ENCODE measurements at places on chromosomes 5 and 9.

- DNase-seq = no peak
These were observed 34.4 kb downstream of the KIF2A start for GRCh38 chr5:62340392-62340791.

DNA sequence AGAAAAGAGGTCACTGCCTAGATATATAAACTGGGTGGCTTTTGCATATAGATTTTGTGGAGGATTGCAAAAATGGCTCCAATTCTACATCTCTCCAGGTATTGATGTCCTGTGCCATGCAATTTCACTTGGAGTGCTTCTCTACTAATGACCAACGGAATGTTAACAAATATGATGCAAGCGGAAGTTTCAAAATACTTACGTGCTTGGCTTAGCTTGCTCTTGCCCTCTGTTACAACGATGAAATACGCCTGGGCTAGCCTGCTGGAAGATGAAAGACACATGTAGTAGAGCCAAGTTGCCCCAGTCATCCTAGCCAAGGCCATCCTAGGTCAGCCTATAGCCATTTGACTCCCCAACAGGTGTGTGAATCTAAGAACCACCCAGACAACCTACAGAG, 3.6 kb upstream of the POC5 start:
- no peak for DNase-seq

- DNase-seq = no peak
These were observed 27.3 kb upstream of the DAP start for GRCh38 chr5:10788358-10788757.

GRCh38 chr5:167820101-167820990, 471.1 kb upstream of the WWC1 start:
- no peak for DNase-seq

- DNase-seq = no peak
These were observed 183.3 kb downstream of the SEMA5A start for GRCh38 chr5:9362600-9362999.

GRCh38 chr5:107487056-107487542, 183.6 kb downstream of the EFNA5 start:
- DNase-seq = no peak

DNA sequence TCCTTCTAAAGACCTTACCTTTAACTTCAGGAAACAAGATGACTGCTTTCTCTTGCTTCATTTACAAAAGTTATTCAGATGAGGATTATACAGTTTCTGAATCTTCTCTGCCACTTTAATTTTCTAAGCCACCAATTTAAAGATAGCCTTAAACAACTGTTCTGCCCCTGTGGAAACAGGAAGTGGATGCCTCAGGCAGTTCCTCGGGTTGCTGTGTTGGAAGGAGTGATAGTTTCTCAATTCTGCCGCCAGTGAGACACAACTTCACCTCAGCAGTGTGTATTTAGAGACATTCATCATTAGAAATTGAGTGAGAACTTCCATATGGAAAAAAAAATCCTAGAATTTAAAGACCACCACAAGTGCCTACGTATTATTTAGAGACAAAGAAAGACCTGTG, 475.1 kb upstream of the WWC1 start:
- no peak for DNase-seq

GRCh38 chr5:51679286-51679685, 296.0 kb downstream of the ISL1 start:
- no peak for DNase-seq

DNA sequence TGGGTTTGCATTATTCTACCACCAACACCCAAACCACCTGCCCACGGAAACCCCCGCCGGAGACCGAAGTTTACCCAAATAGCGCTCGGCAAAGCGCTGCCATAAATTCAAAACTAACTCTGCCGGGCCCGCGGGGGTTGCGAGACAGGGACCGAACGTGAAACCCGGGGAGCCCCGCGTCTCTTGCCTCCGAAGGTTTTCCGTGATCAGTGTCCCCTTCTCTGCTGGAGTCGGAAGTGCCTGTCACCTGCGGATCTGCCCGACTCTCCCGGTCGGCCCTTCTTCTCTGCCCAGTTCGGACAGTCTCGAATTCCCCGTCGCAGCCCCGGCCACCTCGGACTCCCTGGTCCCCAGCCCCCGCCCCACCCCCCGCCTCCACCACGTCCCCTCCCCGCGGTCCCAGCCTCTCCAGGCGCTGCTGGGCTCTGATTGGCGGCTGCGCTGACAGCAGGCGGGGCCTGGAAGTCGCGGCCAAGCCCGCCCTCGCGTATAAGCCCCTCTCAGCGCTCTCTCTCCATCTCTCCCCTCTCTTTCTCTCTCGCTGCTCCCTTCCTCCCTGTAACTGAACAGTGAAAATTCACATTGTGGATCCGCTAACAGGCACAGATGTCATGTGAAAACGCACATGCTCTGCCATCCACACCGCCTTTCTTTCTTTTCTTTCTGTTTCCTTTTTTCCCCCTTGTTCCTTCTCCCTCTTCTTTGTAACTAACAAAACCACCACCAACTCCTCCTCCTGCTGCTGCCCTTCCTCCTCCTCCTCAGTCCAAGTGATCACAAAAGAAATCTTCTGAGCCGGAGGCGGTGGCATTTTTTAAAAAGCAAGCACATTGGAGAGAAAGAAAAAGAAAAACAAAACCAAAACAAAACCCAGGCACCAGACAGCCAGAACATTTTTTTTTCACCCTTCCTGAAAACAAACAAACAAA, at the start of gene RORB:
Gene RORB, plus strand, starts transcription at position 517 of the 929 bp plus-strand sequence. CDS start 642 bp downstream, outside the sequence.
- peak; percentile 25 for DNase-seq

- no peak for DNase-seq
These were observed 216 bp downstream of the ZMYND19 start for GRCh38 chr9:137590123-137590468.

- no peak for DNase-seq
These were observed 29.2 kb downstream of the HSPA4 start for GRCh38 chr5:133081036-133081435.

GRCh38 chr9:102740578-102740977, 254.6 kb upstream of the CYLC2 start:
- DNase-seq = no peak

DNA sequence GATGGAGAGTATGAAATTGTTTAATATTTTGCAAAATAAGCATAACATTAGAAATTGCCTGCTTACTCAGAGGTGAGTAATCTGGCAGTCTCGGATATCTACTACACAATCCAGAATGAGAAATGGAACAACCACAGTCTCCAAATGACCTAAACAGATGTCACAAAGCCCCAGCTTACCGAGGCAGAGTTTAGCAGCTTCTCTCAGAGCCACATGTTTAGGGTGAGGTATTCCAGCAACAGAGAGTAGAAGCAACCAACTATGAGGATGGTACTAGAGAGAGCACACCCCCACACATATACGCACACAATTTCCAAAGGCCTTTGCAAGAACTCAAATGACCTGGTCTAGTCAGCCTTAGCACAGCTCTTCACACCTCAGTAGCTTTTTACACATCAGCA, 122.7 kb upstream of the LPAR1 start:
- DNase-seq = no peak

- peak; percentile 27 for DNase-seq
These were observed 205.1 kb downstream of the AUH start for GRCh38 chr9:91156451-91157234.

DNA sequence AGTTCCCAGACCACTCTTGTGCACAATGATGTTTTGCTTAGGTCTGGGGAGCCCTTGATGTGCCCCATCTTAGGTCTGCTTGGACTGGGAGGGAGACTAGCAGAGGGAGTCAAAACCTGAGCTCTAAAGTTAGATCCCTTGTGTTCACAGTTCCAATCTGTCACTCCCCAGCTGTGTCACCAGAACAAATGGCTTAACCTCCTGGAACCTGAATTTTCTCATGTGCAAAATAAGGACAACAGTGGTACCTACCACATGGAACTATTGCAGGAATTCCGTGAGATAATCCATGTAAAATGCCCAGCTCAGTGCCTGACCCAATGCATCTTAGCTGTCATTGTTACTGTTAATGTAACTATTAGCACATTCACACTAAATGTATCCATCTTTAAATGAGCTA, 45.5 kb downstream of the GALNT10 start:
- DNase-seq = no peak

- DNase-seq = no peak
These were observed 134.6 kb downstream of the TENT4A start for GRCh38 chr5:6847870-6848269.

DNA sequence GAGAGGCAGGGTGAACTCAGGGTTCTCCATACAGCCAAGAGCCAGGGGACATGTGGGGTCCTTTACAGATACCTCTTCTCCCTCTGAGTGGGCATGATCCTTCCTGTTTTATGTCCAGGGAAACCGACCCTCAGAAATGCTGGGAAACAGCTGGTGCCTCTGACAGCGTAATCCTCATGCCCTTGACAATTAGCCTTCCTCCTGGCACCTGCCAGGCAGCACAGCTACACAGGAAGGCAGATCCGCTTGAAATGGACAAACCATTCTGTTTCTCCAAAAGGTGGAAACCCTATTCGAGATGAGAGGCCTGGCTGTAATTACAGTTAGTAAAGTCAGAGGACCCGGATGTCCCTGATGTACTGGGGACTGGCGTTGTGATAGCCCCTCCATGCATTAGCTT, 7.2 kb downstream of the ERGIC1 start:
- no peak for DNase-seq

GRCh38 chr5:180642779-180643178, 6.6 kb downstream of the FLT4 start:
- DNase-seq = no peak

DNA sequence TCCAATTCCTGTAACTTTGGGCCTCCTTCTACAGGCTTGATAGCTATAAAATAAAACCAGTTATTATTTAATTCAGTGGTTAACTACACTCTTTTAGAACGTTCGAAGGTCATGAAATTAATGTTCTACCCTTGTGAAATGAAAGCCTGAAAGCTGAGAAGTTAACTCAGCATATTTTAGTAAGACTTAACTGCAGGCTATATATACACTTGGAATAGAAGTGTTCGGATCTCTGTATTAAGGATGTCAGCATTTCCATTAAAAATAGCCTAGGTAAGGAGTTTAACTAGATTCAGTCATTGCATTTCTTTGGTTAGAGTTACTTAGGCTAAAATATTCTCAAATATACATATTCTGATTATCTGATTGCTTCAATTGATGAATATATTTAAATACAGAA, 229.2 kb downstream of the MRPS30 start:
- no peak for DNase-seq

DNA sequence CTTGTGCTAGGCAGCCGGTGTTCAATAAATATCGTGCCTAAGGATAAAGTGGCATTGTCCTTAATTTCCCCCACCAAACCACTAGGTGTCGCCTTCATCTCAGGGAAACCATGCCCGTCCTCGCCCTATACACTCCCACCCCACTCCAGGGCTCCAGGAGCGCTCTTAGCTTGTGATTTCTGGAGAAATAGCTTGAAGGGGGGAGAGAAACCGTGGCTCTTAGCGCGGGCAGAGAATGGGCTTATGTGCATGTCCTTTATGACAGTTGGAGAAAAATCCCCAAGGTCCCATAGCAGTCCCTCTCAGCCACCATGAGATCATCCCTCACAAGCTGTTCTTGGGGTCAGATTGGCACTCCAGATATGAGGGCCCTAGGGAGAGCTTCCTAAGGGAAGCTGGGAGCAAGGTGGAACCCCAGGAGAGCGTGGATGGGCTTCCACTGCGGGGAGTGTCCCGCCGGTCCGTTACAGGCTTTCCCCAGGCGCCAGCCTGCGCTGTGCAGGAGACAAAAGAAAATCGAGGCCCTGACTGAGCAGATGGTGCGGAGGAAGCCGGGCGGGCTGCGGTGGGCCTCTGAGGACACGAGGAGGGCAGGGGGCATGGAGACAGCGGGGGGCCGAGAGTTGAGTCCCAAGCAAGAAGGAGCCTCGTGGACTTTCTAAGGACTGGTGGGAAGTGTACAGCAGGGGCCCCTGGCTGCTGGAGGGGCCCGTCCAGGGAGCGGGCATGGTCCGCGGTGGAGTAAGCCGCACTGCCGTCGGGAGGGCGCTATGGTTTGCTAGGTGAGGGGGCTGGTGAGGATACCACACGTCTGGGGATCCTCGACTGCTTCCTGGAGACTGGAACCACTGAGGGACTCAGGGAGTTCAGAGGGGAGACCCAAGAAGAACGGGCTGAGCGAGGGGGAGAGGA, 750 bp upstream of the NPR2 start:
- peak; percentile 76 for DNase-seq

DNA sequence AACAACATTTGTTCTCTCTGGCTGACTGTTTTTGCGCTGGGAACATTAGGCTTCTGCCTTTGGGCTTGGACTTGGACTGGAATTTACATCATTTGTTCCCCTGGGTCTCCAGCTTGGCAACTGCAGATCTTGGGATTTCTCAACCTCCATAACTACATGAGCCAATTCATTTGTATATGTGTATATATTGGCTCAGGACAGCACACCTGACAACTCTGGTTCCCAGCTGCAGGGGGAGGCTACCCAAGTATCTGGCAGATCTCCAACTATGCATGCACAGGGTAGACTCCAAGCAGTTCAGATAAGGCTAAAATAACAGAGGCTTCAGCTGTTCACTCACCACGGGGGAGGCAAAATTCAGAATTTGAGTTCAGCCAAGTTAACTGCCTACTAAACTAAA, 31.6 kb upstream of the F2RL1 start:
- DNase-seq = no peak

DNA sequence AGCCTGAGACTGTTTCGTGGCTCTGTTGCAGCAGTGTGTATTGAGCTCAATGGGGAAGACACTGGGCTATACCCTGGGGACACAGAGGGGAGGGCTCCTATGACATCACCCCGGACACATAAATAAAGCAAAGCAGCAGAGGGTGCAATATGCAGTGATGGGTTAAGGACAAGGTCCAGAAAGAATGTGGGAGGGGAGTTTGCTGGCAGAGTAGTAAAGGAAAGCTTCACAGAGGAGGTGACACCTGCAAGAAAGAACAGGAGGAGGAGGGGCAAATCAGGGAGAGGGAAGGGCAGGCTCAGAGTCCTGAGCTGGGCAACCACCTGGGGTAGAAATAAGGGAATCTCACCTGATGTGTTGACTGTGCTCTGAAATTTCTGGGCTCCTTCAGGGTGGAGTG, 35.3 kb upstream of the CDKN2AIPNL start:
- peak; percentile 49 for DNase-seq

- no peak for DNase-seq
These were observed 3.1 kb downstream of the CXXC5 start for GRCh38 chr5:139651043-139651834.

DNA sequence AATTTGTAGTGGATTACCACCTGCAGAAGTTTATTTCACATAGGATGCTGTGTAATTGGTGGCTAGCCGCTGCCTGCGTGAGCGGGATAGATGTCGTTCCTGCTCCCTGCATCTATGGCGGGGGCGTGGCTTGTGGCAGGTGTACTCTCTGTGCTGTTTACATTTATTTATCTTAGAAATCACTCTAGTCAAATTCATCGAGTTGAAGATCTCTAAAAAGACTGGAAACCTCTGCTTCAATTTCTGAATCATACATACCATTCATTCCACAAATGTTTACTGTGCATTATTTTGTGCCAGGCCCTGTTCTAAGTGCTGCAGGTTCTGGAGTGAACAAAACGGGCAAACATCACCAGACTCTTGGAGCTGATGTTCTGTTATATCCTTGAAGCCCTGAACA, 11.9 kb downstream of the ROPN1L start:
- DNase-seq = no peak

- no peak for DNase-seq
These were observed 76.3 kb downstream of the AMBP start for GRCh38 chr9:114001794-114002261.

DNA sequence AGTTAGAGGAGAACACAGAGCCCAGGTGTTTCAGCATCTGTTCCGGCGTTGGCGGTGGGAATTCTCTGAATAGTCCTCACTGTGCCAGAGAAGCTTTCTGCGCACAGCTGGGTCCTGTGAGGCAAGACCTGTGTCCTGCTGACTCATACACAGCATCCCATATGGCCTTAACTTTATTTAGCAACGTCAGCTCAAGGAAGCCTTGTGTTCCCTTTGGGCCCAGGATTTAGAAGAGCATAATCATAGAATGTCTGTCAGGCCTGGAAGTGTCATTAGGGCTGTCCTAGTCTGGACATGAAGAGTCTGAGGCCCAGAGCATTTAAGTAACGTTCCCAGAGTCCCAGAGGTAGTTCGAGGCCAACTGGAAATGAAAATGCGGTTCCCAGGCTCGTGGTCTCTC, 188.6 kb upstream of the DMRT1 start:
- no peak for DNase-seq
